Aorta (tissue), 5 donors: ENCODE measurements at places on chromosomes 1 and 21. TPM values are rescaled to one million over a fixed set of nuclear protein-coding genes. Genes with fewer than 3 reads are reported as not detected.
A peak's percentile ranks its signal among the peaks of the same experiment; 100 is the strongest.

DNA sequence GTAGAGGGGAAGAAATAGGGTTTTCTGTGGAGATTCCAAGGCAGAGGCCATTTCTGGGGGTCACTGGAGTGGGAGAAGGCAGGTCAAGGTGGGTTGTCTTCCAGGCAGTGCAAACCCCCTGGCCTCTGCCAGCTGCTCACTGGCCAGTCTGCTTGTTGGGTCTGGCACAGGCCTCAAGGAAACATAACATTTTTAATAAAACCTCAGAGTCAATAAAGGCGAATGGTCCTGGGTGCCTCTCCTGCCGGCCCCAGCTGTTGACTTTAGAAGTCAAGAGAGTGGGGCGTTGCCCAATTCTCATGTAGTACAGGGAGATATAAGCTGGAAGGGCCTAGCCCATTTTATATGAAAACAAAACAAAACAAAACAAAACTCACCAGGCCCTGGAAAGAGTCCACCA lies 36.6 kb downstream of the RUNX3 start:
- DNase-seq: peak; percentile 41

DNA sequence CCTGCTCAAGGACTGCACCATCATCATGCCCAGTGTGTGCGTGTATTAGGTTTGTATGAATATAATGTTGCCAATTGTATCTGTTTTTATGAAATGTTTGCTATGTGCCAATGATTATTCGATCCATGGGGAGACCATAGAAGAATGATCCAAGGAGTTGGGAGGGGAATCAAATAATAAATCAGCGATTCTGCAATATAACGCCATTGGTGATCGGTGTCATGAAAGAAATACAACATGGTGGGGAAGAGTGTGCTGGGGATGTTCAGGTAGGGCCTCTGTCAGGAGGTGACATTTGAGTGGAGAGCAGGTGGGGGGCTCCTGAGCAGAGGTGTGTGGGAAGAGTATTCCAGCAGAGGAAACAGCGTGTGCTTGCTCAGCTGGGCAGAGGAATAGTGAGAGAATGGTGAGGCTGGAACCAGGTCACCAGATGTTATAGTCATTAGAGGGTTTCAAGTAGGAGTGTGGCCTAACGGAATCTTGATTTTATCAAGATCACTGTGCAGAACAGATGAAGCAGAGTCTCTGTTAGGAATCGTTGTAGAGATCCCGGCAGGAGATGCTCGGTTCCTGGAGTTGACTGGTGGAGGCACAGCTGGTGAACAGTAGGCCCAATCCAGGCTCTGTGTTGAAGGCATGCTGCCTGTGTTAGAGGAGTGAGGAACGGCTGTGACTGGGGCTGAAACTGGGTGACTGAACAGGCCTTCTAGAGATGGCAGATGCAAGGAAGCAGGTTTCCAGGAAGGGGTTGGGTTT lies 2.9 kb upstream of the ZNF496 start:
- DNase-seq: no peak

ASCL5 gene
- not detected for polyA plus RNA-seq

DNA sequence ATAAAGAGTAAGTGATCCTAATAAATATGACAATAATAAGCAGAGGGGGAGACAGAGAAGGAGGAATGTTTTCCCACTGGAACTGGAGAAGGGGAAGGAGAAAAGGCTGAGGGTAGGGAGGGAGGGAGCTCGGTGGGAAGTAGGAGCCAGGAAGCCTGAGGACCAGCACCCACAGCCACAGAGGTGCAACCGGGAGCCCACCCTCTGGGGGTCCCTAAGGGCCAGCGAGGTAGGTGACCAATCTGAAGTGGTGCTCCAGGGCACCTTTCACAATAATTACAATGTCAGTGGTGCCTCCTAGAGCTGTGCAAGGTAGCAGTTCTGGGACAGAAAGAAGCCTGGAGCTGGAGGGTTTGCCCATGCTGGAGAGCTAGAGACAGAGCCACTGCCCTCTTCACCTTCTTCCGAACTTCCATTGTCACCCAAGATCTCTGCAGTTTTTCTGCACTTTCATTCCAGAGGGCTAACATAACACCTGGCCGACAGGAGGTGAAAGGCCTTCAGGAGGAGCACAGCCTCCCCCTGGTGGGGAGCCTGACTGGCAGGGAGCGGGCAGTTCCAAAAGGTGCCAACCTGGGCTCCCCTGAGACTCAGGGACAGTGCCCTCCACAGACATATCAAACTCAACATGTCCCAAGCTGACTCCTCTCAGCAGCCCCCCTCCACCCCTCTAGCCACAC lies 4.1 kb upstream of the AHCYL1 start:
- DNase-seq: no peak

DMBX1 gene
- polyA plus RNA-seq: not detected

DNA sequence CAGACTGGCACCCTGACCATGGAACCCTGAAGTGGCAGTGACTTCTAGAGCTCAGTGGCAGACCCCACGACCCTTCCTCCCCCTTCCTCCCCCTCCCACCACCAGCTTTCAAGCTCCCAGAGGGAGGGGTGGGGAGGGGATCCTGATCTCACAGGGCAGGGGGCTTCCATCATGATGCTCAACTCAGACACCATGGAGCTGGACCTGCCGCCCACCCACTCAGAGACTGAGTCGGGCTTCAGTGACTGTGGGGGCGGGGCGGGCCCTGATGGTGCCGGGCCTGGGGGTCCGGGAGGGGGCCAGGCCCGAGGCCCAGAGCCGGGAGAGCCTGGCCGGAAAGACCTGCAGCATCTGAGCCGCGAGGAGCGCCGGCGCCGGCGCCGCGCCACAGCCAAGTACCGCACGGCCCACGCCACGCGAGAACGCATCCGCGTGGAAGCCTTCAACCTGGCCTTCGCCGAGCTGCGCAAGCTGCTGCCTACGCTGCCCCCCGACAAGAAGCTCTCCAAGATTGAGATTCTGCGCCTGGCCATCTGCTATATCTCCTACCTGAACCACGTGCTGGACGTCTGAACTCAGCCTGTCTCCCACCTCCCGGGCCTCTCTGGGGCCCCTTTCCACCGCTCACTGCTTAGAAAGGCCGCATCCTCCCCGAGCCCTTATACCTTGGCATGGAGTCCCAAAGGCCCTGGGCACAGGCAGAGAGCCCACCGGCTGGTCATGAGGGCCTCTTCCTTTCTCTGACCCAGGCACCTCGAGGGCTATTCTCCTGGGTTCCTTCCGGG lies 3.9 kb downstream of the NHLH1 start:
- DNase-seq: no peak

SLC25A34 gene
- polyA plus RNA-seq: 9.8 TPM

GRCh38 chr1:94730450-94730849 lies 89.7 kb upstream of the SLC44A3 start:
- no peak for DNase-seq

DNA sequence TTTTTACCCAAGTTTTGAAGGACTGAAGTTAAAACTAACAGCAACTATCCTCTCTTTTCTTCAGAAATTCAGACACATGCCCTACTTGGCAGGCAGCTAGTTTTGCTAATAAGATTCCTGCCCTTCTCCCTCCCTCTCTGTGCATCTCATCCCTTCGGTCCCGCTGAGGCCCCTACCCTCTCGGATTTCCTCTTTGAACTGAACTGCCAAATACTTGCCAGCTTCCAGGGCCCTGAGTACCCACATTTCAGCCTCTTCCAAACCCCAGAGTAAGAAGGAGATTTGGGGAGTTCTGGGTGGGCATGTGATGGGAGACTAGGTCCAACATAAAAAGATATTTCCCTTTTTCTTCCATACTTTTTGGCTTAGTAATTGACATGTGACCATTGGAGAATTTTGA lies 116.5 kb upstream of the JUN start:
- no peak for DNase-seq

UBL4B gene
- not detected for polyA plus RNA-seq

SELENBP1 gene
- polyA plus RNA-seq: 171 TPM

GRCh38 chr1:199549421-199549820 lies 478.1 kb upstream of the NR5A2 start:
- no peak for DNase-seq

DNA sequence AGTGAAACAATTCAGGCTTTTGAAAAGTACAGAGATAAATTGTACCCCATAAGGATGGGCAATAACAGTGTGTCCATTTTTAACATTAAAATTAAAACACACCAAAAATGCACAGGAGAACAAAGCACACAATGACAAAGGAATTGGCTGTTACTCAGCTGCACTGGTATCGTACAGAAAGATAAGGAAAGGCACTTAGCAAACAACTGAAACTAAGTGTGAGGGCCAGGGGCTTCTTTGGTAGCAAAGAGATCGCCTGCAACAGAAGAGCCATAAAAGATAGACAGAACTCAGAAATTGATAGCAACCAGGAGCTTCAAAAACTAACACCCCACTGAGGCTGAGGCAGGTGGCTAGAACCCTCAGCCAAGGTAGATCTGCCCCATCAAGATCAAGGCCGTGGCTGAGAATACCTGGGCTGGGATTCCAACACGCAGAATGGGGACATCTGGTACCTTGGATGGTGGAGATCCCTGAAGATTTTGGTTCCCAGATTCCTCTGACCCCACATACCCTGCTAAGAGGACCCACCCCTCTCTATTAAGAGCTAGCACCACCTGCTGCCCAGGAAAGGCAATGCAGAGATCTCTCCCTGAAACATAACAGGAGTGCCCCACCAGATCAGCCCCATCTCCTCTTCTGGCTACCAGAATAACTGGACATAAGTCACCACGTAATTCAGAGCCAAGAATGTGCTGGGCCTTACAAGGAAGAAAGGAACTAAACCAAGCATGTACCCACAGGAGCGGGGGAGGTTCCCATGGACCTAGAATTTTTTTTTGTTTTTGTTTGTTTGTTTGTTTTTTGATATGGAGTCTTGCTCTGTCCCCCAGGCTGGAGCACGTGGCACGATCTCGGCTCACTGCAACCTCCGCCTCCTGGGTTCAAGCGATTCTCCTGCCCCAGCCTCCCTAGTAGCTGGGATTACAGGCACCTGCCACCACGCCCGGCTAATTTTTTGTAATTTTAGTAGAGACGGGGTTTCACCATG lies 16.2 kb downstream of the PLEKHO1 start:
- DNase-seq: no peak
